Breast epithelium (tissue), 4 donors: ENCODE measurements at places on chromosomes 1 and 21. TPM values are rescaled to one million over a fixed set of nuclear protein-coding genes. Genes with fewer than 3 reads are reported as not detected.

Gene SPRR2B
- not detected for total RNA-seq

Gene ST6GALNAC5
- total RNA-seq: 53.4 TPM

Gene UBL4B
- 0.29 TPM for total RNA-seq

Gene FOXO6
- not detected for total RNA-seq

Gene OR10Z1
- total RNA-seq: not detected

Gene ESRRG
- 9.1 TPM for total RNA-seq

Gene APCS
- total RNA-seq: not detected

Gene FTCD
- not detected for total RNA-seq

Gene TNFRSF4
- total RNA-seq: 0.64 TPM

GRCh38 chr1:75233302-75233929, 99.2 kb downstream of the LHX8 start:
- no peak for DNase-seq

DNA sequence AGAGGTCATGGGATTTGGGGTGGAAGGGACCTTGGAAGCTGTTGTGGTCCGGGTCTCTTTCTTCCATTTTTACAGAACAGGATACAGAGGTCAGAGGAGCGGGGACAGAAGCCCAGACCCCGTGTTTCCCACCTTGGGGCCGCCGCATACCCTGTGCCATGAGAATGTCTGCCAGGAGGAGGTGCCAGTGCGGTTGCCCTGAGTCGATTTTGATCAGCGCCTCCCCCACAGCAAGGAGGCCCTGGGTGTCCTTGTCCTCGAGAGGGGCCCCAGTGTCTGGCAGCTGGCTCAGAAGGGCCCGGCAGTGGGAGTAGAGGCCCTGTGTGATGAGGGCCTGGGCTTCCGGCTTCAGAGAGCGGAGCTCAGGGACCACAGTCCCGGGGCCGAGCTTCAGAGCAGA, 12.3 kb upstream of the MMEL1 start:
- no peak for DNase-seq

DNA sequence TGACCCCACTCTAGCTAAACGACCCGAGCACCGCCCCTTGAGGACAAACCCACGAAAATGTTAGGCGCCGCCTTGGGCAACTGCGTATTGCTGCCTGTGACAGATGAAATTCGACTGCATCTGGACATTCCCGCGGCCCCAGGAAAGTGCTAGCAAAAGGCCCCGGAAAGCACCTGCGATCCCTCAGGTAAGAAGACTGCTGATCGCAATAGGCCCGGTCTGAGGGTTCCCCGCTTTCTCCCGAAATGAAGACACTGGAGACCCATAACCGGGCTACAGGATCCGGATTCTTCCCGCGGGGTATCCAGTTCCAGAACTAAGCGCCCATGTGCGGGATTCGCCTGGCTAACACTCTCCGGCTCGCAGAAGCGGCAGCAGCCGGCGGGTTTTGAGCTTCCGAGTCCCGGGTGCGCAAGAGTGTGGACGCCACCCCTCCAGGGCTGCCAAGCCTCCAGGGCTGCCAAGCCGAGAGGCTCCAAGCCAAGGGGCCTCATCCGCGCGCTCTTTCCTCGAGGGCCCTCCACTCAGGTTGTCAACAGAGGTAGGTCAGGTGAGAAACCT, 157.9 kb upstream of the NBPF11 start:
- no peak for DNase-seq

- no peak for DNase-seq
Measured at GRCh38 chr1:93615582-93616150, 66.0 kb downstream of the BCAR3 start.

DNA sequence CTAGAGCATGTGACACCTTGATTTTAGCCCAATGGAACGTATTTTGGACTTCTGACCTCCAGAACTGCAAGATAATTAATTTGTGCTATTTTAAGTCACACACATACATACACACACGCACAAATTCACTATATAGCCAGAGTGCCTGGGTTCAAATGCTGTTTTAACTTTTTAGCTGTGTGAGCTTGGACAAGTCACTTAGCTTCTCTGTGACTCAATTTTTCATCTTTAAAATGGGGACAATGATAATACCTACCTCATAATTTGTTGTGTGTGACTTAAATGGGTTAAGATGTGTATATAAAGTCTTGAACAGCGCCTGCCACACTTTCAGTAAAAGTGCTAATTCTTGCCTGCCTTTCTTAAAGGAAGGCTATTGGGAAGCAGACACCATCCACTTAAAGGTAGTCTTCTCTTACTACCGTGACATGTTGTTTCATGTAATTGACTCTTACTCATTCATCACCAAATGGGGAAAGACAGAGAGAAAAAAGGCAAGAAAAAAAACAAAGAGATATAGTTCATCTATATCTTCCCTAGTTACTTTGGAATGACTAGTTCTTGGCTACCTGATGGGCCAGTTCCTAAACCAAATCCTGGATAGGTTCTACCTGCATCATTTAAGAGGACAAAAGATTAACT, 56.3 kb downstream of the SLC30A7 start:
- no peak for DNase-seq

DNA sequence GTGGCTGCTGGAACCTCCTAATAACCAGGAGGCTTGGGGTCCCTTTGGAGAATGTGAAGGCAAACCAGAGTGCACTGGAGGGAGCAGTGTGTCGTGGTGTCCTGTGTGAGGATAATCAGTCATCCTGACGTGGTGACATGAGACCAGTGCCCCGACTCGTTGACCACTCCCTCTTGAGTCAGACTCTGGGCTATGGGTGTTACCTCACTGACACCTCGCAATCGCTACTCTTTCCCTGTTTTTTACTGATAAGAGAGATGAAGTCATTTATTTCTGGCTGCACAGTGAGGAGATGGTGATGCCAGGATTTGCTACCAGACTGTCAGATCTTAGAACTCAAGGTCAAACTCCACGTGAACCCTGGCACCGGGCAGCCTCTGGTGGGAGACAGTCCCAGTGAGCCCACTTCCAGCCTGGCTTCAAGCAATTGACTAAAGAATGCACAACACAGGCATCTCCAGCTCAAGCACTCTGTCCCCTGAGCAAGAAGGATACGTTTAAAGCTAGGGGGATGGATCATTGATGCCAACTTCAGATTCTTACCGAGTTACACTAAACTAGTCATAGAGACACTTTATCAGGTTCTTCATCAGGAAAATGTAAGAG, 30.3 kb downstream of the UBASH3A start:
- DNase-seq: no peak

- no peak for DNase-seq
Measured at GRCh38 chr1:103373991-103374390, 151.5 kb upstream of the RNPC3 start.

DNA sequence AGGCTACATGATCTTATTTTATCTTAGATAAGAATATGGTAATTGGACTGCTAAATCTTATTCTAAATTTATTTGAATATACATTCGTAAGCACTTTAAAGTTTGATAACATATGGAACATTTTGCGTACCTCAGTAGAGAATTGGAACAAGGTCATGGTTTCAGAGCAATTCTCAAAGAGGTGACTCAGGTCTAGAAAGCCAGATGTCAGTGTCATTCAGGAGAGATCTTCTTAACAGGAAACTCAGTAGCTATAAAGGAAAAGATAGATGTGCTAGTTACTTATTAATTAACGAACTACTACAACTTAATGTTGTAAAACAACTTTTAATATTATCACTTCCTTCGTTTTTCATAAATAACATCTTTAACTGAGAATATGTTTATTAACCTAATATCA, 142.5 kb downstream of the USP25 start:
- no peak for DNase-seq

GRCh38 chr1:151644001-151644400, 32.2 kb downstream of the SNX27 start:
- DNase-seq: no peak

DNA sequence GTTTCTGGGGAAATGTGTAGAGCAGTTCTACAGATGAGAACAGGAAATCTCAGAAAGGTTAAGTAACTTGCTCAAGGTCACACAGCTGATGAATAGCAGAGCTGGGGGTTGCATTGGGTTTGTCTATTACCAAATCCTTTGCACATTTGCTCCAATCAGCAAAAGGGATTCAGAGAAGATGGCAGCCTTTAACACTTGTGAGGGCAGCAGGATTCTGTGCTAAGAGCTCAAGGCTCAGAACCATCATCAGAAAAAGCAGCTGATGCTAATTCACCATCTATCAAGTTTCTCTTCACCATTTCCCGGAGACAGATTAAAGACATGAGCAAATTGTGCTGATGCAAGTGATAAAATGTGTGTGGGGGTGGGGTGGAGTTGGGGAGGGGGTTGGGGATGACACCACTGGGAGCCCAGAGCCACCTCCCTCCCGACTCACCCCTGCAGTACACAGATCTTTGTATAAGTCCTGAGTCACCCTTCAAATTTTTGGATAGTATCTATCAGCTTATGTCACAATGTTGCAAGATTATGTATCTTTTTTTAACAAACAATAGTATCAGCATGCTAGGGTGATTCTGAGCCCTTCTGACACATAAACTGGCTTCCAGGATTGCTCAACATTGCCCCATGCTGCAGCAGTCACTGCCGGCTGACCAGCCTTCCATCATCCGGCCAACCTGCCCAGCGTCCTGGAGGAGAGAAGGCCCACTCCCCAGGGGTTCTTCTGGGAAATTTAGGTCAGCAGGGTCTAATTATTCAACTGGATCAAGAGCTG, 2.8 kb upstream of the SPSB1 start:
- DNase-seq: no peak

DNA sequence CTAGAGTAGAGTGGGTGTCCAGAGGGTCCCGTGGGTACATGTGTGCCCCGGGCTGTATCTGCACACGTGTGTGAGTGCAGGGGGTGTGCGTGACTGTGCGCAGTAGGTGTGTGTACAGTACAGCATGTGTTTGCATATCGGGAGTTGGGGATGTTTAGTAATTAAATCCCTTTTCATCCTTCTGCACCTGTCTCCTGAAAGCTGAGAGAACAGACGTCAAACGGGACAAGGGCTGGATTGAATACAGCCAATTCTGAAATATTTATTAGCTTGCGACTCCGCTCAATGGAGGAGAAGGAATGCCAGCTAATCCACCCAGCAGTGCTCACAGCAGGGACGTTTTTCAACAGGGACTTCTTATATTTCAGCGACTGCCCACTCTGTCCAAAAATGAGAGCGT, 44.7 kb upstream of the CASZ1 start:
- no peak for DNase-seq

DNA sequence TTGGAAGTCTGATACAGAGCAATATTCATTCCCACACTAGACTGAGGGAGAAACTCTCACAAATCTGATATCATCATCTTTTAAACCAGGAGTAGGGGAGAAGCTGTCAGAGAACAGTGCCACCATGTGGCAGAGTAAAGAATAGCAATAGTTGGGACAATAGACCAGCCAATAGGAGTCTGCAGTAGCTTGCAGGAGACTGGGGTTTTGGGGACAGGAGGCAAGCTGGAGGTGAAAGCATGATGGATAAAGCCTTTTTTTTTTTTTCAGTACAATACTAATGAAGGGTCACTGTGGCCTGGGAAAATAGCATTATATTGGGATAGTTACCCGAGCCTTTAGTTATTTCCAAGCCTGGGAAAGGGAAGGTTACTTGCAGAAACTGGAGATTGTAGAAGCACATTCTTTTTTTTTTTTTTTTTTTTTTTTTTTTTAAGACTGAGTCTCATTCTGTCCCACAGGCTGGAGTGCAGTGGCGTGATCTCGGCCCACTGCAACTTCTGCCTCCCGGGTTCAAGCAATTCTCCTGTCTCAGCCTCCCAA, 120.7 kb downstream of the S1PR1 start:
- no peak for DNase-seq

- DNase-seq: peak; percentile 91
Measured at GRCh38 chr1:202034683-202035462, 24.5 kb downstream of the ELF3 start.

- DNase-seq: no peak
Measured at GRCh38 chr1:107535091-107535490, 394.3 kb downstream of the NTNG1 start.

DNA sequence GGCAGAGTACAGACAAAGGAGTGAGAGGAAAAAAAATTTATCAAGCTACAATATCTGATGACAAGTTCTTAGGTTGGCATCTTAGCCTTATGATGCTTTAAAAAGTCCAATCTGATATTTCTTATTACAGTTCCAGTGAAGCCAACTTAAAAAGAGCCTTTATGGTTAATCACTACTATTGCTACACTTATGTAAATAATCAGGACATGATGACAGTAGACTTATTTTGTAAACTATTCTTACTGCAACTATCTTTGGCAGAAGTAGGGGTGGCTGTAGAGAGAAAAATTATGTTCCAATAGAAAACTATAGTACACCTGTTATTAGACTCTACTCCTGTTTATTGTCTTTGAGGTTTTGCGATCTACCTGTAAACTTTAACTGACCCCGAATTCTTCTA, 25.8 kb upstream of the NUF2 start:
- no peak for DNase-seq

DNA sequence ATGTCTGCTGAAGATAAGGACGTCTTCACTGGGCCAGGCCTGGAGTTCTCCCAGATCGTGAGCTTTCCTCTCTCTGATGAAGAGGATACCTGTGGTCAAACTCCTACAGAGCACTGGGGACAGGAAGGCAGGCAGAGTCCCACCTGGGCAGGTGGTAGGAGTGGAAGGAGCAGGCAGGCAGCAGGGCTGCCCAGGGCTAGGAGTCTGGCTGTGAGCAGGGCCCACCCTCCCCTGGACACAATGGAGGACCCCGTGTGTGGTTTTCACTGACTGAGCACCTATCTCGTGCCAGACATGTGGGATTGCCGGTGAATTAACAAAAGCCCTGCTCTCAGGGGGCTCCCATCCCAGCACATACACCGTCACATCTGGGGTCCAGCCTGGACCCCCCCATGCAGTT, 4.9 kb upstream of the SAMD11 start:
- DNase-seq: no peak

- DNase-seq: no peak
Measured at GRCh38 chr1:168319691-168320090, 39.0 kb downstream of the TBX19 start.
